ENCODE measurements at places on chromosomes 12 and 14.

- no peak for DNase-seq
Observed at GRCh38 chr14:74638966-74639365, 26.9 kb upstream of the LTBP2 start.

GRCh38 chr12:57027805-57028153 is 11.4 kb upstream of the TAC3 start:
- DNase-seq = no peak

- no peak for DNase-seq
Observed at GRCh38 chr12:29067430-29067829, 81.6 kb upstream of the FAR2 start.

GRCh38 chr14:85336817-85337216 is 193.1 kb upstream of the FLRT2 start:
- no peak for DNase-seq

DNA sequence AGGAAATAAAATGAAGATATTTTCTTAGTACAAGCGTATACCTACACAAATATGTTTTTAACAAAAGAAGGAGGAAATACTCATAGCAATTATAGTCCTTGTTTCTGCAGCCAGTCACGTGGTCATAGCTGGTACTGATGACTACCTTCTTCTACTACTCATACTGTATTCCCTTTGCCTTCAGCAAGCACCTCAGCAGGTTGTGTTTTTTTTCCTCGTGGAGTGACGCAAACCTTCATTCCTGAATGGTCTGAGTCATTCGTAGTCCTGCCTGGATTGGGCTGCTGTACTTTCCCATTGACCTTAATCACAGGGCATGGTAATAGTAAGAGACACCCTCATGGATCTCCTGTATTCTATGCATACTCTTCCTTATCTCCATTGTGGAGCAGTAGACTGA is 25.7 kb upstream of the SLC16A7 start:
- no peak for DNase-seq

GRCh38 chr12:124699909-124700308 is 132.5 kb upstream of the NCOR2 start:
- no peak for DNase-seq

DNA sequence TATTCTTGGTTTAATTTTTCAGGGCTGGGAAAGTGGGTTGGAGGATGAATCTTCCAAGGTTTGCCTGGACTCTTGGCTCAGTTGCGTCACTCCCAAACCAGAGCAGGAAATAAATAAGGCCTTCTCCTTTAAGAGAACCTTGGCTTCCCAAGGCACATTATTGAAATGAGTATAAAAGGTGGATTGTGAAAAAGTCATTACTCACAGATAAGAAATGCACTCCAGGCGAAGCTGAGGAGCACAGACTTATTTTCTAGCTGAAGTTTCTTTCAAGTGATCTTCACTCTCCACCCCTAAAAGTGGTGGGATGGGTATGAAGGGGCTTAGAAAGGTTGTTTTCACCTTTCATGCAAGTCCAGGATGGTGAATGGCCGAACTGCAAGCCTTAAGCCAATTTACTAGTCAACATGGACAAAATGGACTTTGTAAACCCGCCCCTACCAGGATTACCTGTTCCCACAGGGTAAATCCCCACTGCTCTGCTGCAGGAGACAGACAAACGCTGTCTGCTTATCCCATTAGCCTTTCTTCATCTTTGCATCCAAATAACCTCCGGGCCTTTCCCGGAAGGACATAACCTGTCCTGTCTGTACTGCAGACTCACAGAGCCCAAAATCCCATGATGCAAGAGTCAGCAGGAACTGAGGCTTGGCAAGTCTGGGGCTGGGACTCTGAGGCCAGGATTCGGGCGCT is 207.6 kb downstream of the BCL11B start:
- no peak for DNase-seq

- no peak for DNase-seq
Observed at GRCh38 chr12:94545935-94546771, 86.5 kb upstream of the CEP83 start.

GRCh38 chr14:22887260-22887989 is 4.4 kb downstream of the REM2 start:
- peak; percentile 72 for DNase-seq

- no peak for DNase-seq
Observed at GRCh38 chr14:37544407-37544806, 50.6 kb downstream of the FOXA1 start.

- no peak for DNase-seq
Observed at GRCh38 chr12:13436182-13436581, 239.7 kb downstream of the EMP1 start.

DNA sequence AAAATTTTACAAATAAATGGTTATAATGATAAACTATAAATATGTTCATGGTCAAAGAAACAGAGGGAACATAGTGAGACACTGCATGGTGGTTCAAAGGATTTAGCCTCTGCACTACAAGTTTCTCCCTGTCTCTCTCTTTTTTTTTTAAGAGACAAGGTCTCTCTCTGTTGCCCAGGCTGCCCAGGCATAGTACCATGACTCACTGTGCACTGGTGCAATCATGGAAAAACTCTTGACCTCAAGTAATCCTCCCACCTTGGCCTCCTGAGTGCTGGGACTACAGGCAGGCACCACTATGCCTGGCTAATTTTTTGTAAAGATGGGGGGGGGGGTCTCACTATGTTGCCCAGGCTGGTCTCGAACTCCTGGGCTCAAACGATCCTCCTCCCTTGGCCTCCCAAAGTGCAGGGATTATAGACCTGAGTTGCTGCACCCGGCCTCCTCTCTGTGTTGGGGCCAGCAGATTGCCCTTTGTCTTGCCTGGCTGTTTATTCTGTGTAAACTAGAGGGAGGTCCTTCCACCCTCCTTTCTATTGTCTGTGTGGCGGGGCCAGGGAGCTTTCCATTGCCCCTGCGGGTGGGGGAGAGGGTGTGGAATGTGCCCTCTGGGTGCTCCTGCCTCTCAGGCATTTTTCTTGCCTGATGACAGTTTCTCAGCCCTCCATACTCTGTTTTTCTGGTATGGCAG is 22.1 kb downstream of the MTHFD1 start:
- no peak for DNase-seq

DNA sequence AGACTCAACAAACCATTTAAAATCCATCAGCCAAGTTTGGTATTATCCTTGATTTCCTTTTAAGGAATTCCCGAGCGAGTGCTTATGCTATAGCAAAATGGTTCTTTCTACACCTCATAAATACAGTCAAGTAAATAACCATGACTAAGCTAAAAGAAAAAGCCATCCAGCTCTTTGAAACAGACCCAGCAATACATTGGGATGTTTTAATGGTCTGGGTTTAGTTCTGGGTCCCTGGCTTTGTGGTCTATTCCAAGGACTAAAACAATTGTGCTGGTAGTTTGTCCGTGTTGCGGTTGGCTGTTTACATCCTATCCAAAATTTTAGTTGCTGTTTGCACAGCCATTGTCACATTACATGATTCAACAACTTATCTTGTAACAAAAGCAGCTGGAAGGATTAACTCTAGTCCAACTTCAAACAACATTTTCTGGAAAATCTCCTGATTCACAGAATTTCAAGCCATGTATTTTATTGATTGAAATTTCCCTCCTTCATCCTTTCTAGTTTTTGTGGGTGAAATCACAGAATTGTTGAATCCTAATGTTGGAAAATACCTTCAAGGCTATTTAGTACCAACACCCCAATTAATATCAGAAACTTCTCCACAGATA is 19.6 kb downstream of the KLRB1 start:
- DNase-seq = no peak

Data from CD4-positive, alpha-beta T cell treated with Interleukin-2 at 100 ng/mL for 4 hours (primary cell).